ENCODE measurements at places on chromosomes 4 and X. TPM values are rescaled to one million over a fixed set of nuclear protein-coding genes. Genes with fewer than 3 reads are reported as not detected.

Gene SPATA18
- 9.8 TPM for total RNA-seq

- no peak for DNase-seq
Measured at GRCh38 chr4:140935254-140935653, 179.1 kb upstream of the TBC1D9 start.

DNA sequence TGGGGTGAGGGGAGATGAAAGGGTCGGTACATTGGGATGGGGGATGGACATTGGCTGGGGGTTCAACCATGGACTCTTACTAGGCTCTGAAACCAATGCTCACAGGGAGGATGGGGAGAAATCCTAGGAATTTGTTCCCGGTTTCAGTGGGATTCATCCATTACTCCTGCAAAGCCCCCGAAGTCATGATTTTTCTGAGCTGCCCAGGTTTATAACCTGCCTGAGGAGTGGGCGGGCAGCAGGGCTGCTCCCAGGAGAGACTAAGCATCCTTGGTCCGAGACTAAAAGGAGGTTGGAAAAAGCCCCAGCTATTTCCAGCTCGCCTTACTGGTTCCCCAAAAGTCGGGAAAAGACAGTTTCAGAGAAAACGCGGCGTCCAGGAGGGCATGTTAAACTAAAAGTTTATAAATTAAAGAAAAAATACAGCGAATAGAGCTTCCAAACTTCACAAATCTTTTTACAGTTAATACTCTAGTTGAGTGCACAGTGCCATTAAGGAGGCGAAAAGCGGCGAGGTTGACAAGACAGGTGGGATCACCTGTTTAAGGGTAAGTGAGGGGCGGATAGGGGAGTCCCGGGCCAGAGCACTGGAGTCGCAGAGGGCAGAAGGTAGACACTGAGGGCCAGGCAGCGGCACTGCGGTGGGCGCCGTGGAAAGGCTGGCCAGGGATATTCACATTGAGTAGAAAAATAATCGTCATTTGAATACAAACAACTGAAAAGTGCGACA lies 3.7 kb downstream of the NKX3-2 start:
- DNase-seq = no peak

GRCh38 chr4:68278029-68278428 lies 32.5 kb upstream of the TMPRSS11B start:
- no peak for DNase-seq

DNA sequence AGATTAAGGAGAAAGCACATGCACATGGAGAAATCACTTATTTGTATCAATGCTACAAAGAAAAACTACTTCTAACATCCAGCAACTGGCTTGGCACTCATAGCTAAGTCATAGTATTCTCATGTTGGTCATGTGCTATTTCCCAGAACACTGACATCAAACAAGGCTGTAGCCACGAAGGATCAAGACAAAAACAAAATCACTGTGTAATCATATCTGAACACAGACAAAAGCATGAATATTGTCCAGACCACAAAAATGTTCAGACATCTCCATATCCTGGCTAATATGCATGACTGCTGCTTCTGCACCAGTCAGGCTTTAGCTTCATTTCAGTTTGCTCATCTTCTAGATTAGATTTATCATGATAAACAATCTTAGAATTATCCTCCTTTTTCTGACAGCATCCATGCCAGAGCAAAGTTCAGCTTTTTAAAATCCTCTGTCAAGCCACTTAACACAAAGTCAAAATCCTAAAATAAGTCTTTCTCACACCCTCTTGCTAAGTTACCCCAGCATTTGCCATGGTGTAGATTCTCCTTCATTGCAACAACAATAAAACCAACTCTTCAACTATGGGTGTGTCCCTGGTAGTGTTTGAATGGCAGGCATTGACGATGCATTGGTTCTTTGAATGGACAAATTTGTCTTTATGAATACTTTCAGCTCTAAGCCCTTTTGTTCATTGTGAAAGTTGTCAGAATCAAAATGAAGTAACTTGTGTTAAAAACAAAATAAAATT lies 39.1 kb upstream of the NPFFR2 start:
- no peak for DNase-seq

DNA sequence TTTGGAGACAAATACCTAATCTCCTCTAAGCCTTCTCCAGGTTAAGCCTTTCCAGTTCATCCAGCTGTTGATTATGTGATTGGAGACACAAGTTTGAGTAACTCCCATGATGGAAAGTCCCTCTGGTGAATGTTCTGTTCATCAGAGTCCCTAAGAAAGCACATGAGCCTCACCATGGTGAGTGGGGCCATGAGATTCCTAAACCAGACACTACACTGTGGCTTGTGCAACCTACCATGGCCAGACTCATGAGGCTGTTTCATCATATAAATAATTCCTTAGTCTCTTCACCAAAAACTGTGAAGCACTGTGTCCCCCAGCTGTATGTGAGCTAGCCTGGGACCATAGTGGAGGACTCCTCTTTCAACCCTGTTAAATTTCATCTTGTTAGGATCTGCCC lies 14.4 kb downstream of the PKD2 start:
- DNase-seq = no peak

- peak; percentile 40 for DNase-seq
Measured at GRCh38 chr4:5998333-5998936, 19.8 kb downstream of the C4orf50 start.

Gene NAP1L3
- 1.4 TPM for total RNA-seq

- DNase-seq = no peak
Measured at GRCh38 chr4:86184216-86184900, 175.5 kb downstream of the MAPK10 start.

Gene RAB40A
- total RNA-seq = 0.16 TPM

DNA sequence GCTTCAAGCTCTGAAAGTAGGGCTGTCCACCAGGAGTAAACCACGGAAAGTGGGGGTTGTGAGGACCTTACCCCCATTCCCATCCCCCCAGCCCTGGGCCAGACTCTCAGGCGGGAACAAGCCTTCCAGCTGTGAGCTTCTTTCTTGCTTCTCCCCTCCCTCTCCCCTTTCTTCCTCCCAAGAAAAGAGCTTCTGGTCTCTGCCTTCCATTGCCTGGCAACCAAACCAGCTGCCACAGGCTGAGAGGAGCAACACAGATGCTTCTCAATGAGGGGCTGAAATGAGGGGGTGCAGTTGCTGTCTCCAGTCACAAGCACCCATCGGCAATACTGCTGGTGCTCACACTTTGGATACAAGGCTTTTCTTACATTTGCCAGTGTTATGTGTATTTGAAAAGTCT lies 72.5 kb downstream of the SLC16A2 start:
- DNase-seq = no peak

Gene MANBA
- 16.3 TPM for total RNA-seq

DNA sequence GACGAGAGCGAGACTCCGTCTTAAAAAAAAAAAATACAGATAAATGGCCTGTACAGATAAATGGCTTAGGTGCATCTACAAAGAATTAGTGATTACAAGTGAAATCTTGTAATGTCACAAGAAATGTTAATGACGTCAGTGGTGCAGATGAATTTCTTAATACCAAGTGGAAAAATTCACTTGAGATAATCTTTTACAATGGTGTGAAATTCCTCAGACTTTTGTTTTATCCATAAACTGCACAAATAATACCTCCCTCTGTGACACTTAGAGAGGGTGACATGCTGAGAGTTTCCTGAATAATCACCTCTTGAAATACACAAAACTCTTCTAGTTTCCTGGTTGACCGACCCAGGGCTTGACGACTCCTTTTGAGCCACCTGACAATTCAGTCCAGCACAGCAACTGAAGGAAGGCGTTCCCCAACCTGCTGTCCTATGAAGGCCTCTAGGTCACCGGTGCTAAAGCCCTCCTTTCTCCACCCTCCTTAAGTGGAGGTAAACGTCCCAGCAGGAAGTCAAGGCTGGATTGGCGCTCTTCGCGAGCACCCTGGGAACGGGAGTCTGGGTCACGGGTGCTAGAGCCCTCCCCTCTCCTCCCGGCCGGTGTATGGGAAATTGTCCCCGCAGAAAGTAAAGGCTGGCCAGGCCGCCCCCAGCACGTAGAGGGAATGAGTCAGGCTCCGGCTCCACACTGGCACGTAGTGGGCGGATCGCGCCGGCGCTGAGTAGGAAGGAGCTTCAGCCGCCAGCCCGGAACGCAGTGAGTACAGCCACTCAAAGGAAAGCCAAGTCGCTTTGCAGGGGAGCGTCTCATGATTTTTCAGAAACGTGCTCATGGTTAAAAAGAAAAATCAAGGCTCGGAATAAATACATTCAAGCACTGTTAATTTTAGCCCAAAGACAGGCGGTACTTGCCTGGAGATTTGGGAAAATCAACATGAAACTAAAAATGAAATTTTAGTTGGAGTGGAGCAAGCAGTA lies at the start of gene TMEM144:
TMEM144 (plus strand) TSS at position 662 of the 983 bp plus-strand sequence. CDS start 2,182 bp downstream, outside the sequence.
- DNase-seq = peak; percentile 94

All from colonic mucosa (tissue), 4 donors.